CD4-positive, alpha-beta T cell (primary cell): ENCODE measurements at places on chromosomes 6 and 20.

DNA sequence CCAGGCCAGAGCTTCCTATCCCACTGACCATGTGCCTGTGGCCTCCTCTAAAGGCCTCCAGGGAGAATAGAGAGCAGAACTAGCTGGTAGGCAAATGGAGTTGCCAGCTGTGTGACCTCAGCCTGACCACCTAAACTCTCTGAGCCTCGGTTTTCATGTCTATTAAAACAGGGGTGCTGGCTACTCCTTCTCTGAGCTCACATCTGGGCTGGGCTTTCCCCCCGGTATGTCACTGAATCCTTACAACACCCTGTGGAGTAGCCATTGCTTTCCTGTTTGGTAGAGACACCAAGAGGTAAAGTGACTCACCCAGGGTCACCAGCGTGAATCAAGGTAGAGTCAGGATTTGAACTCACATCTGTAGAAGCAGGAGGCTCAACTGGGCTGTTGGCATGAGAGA, 132.1 kb downstream of the JPH2 start:
- no peak for DNase-seq

- DNase-seq = no peak
Measured at GRCh38 chr6:153564803-153565202, 433.7 kb upstream of the RGS17 start.

DNA sequence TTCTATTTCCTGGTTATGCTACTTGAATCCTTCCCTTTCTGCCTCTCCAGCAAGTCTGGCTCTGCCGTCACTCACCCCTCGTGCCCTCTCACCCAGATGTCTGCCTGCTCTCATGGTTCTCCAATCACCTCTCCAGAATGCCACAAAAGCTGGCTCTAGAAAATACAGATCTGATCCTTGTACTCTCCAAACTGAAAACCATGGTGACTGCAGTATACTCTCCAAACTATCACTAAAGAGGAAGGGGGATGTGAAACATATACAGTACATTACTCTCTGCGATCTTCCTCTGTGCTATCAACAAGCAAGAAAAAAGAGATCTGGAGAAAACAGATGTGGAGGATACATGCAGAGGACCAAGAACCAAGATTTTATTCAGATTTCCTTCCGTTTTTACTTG, 91.1 kb downstream of the ATXN1 start:
- DNase-seq = no peak

DNA sequence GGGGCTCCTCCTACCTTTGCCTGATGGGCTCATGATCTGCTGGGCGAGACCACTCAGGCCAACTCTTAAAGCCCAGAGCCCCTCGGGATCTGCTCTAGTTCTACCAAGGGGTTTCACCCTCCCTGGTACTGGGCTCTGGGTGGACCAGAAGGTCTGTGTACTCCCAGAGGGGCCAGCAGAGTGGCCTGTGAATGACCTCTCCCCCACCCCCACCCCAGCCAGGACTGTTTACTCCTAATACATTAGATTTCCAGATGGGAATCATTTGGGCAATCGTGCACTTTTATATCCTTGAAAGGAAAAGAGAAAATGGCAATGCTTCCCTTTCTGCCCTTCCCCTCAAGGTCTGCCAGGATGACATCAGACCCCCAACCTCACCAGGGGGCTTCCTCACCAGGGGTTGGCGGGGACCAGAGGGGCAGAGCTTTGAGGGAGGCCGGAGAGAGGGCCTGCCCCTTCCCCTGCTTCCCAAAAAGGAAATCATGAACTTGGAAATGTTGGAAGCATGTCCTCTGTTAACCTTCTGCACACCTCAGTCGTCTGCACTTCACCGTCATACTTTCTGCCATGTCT, 37.1 kb upstream of the PMEPA1 start:
- DNase-seq = no peak

DNA sequence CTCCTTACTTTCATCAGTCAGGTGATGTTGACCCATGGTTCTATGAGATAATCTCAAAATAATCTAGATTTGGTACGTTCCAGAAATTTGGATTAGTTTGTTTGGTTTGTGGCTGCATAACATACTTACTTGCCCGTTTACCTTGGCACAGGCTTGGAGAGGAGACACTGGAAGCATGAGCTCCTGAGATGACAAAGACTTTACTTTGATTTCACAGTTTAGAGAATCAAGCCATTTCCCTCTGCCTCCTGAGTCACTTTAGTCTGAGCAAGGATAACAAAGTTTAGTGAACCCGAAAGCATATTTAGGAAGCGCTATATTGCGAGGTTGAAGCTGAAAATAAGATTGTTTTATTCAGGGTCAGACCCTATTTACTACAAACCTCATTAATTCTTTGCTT, 643.4 kb downstream of the QKI start:
- DNase-seq = no peak

- DNase-seq = no peak
Measured at GRCh38 chr20:50272030-50272723, 81.5 kb downstream of the CEBPB start.

DNA sequence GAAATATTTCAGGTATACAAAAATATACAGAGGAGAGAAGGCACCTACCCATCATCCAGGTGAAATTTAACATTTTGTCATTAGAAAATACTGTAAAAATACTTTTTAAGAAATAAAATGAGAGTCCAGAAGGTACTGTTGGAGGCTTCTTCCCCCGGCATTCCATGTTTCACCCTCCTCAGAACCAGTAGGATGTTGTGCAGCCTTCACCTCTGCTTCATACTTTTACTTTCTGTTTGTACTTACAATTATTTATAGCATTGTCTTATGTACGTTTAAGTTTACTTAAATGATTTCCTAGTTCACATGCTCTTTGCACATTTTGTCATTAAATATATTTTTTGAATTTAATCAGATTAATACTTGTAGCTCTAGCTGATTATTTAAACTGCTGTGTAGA, 30.9 kb downstream of the TMEM200A start:
- DNase-seq = no peak

GRCh38 chr6:152648105-152648504, 10.9 kb upstream of the SYNE1 start:
- no peak for DNase-seq

- DNase-seq = no peak
Measured at GRCh38 chr6:69179681-69180080, 544.6 kb downstream of the ADGRB3 start.

DNA sequence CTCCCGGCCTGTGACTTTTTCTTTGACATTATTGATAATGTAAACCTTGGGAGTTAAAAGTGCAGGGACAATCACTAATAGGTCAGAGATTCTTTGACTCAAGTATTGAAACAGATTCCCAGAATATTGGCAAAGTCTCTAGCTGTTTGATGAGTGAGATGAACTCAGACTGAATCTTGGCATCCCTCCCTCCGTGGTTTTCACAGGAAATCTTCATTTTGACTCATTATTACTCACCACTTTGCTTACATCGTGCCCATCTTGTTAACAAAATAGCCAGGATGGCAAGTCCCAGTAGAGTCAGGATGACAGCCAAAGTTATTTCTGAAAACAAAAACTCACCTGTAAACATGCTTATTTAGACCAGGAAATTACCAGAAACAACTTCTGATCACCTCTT, 2.0 kb downstream of the TSBP1 start:
- DNase-seq = no peak

GRCh38 chr20:21522481-21523280, 8.8 kb upstream of the NKX2-2 start:
- DNase-seq = no peak

GRCh38 chr20:46751856-46752255, 42.4 kb downstream of the SLC2A10 start:
- no peak for DNase-seq

DNA sequence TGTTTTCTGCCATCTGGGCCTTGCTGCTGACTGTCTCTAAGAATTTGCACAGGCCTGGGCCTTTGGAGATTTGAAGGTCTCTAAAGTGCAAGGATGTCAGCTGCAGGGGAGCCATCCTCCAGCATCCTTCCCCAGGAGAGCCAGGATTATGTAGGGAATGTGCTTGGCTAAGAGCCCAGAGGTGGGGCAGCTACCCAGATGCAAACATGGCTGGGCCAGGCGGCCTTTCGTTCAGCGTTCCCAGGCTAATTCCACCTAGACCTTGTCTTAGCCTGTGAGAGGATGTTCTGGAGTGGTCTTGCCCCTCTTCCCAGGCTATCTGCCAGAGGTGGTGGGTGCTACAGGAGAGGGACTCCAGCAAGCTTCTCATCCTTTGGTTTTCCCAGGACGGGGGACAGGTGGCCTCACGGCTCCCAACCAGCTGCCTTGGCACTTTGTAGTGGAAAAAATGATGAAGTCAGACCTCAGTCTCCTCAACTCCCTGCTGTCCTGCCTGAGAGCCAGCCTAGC, 7.7 kb upstream of the PTGIS start:
- DNase-seq = no peak

- no peak for DNase-seq
Measured at GRCh38 chr6:34086558-34086957, 59.3 kb downstream of the GRM4 start.

DNA sequence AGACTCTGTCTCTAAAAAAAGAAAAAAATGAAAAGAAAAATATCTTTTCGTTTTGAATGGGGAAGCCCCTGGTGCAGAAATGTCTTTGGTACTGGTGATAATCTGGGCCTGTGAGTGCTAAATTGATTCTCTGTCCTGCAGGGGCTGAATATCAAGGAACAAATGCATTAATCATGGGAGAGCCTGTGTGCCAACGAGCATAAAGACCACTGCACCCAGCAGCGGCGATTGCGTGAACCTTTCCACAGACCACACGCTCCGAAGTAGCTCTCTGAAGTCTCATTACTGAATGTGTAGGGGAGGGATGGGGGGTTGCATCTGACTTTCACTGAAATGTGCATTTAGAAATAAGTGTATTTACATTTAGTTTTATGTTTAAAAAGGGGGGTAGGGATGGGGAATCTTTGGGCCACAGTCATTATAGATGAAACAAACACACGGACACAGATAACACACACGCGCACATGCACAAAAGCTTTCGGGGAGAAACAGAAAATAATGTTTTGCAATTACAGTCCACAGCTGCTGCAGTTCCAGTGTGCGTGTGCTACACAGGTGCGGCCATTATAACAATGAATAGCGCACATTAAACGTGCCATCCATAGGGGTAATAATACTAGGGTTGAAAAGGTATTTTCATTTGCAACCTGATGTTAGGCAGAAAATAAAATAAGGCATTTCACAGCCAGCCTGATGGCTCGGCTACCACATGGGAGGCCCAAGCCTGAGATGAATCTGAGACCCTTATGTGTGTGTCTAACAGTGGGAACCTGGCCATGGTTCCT, 154.0 kb downstream of the MBOAT1 start:
- DNase-seq = no peak

GRCh38 chr20:57760698-57761412, 51.0 kb upstream of the PMEPA1 start:
- no peak for DNase-seq

DNA sequence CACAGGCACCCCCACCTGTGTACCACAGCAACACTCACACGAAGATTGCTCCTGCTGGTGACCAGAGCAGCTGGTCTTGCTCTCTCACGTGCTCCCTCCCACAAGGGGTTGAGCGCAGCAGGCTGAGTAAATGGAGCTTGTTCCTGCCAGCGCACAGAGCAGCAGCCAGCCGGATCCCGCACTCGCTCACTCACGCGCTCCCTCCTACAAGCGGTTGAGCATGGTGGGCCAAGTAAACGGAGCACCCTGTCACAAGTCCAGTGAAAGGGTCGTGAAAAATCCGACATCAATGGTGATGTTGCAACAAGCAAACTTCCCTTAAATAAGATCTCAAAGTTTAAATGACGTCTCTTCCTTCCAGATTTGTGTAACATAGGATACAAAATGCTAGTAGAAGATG, 313.7 kb downstream of the FOXC1 start:
- no peak for DNase-seq

- no peak for DNase-seq
Measured at GRCh38 chr6:155054491-155055250, 59.6 kb downstream of the TIAM2 start.

GRCh38 chr6:5667737-5668136, 339.0 kb downstream of the NRN1 start:
- no peak for DNase-seq

GRCh38 chr20:33803921-33804337, 7.2 kb upstream of the CHMP4B start:
- no peak for DNase-seq

DNA sequence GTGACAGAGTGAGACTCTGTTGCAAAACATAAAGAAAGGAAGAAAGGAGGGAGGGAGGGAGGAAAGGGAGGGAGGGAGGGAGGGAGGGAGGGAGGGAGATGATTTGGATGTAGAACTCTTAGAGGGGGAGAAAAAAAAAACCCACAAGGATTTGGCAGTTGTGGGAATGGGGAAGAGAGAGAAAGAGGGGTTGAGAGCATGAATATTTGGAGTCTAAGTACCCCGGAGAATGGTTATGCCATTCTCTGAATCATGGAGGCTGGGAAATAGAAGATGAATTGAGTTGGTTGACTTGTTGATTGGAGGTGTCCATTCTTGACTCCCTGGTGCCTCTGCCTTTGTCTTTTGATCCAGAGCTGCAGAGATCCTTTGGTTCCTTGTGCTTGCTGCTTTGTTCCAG, 35.7 kb downstream of the RALY start:
- DNase-seq = no peak

DNA sequence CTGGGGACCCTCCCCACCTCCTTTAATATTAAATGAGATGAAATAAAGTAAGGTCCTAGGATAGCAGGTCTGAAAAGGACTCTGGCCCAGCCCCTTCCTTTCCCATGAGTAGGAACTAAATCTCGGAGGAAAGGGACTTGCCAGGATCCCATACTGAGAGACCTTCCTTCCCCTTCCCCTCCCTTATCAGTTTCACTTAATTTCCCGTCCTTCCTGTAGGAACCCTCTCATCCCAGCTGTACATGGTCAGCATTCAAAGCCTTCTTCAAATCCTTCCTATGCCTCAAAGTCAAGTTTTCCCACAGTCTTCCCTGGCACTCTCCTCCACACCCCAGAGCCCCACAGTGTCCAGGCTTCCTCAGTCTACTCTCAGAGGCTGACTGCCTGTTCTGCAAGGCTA, 71.3 kb upstream of the MYL9 start:
- no peak for DNase-seq

DNA sequence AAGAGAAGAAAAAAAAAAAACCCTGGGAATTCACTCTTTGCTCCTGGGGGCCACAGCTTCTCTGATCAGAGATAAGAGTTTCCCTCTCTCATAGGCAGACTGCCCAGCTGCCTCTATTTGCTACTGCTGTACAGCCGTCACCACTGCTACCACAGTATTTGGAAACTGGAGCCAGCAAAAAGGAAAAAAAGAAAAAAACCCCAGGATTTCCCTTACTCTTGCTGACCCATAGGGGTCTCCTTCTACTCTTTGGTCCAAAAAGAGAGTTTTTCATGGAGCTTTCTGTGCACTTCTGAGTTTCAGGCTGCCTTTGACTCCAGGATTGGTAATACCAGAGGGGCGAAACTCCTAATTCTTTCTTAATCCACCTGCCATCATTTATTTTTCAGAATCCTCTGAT, 89.7 kb downstream of the MDGA1 start:
- DNase-seq = no peak
